HuH-7.5 (cell line): ENCODE measurements at places on chromosomes 4 and X.
A peak's percentile ranks its signal among the peaks of the same experiment; 100 is the strongest.

DNA sequence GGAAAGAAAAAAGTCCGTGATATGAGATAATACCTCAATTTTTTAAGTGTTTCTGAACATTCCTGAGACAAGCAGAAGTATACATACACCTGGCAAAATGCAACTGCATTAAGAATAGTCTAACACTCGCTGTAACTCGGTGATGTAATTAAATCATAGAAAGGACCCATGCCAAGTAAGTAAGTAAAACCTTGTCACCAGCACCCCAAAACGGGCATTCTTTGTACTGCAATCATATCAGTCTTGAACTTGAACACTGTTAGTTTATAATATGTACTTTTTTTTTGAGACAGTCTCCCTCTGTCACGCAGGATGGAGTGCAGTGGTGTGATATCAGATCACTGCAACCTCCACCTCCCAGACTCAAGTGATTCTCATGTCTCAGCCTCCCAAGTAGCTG, 47.4 kb downstream of the SMIM14 start:
- DNase-seq: no peak

DNA sequence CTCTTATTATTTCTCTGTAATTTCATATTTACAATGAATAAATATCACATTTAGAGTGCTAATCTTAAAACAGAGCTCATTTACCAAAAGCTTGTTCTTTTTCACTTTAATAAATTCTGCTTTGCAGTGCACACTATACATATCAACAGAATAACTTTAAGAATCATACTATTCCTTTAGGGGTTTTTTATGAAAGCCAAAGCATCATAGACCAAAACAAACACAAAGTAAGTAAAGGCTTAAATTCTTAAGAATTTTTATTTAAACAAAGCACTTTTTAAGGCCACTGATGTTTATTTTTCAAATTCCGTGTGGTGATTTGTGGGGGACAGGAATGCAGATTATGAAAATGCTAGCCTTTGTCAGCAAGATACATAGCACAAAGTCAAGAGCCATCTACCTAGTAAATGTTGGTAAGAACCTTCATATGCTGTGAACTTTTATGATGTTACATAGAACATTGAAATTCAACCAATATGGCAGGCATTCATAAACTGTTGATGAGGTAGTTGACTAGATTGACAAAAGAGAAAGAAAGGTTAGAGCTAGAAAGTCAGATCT, 17.8 kb downstream of the TIGD2 start:
- DNase-seq: no peak

DNA sequence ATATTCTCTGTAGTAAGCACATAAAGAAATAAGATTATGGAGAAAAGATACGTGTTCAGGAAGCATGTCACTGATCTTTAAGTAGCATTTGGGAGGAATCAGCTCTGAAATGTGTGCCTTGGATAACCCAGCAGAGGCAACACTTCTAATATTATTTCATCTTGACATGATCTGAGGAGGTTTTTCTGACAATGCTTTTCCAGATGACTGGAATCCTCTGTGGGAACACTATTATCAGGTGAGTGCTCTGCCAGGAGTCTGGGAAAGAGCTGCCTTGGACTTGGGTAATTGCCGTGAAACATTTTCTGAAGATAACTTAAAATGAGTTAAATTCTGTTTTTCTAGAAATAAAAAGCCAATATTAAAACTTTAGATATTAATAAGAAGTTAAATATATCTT, 78.2 kb upstream of the QRFPR start:
- no peak for DNase-seq

GRCh38 chrX:23616361-23616760, 50.9 kb upstream of the PRDX4 start:
- peak; percentile 8 for DNase-seq

DNA sequence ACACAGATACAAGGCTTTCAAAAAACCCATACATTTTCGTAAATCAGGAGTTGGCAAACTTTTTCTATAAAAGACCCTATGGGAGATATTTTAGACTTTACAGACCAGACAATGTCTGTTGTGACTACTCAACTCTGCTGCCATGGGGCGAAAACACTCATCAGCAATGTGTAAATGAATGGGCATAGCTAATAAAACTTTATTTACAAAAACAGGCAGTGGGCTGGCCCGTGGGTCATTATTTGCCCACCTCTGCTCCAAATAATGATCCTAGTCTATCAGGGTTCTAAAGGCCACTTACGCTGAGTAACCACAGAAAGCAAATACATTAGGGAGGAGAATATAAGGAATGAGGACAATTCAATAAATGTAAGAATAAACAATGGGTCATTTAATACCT, 43.9 kb upstream of the ACSL4 start:
- no peak for DNase-seq

DNA sequence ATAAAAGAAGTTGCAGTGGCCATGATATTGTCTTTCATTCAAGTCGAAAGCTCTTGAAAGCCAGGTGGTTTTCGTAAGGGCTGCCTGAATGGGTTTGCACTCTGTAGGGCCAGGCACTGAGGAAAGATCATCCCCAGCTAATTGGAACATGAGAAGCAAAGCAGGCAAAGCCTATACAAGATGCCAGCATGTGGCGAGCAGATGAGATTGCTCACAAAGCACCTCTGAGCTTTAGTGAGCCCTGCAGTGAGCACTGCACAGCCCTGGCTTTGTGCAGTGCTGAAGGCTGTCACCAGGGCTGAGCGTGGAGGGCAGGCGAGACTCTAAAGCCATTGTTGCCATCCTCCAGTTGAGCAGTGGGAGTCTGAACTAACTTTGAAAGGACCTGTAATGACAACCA, 53.8 kb downstream of the HADH start:
- no peak for DNase-seq

DNA sequence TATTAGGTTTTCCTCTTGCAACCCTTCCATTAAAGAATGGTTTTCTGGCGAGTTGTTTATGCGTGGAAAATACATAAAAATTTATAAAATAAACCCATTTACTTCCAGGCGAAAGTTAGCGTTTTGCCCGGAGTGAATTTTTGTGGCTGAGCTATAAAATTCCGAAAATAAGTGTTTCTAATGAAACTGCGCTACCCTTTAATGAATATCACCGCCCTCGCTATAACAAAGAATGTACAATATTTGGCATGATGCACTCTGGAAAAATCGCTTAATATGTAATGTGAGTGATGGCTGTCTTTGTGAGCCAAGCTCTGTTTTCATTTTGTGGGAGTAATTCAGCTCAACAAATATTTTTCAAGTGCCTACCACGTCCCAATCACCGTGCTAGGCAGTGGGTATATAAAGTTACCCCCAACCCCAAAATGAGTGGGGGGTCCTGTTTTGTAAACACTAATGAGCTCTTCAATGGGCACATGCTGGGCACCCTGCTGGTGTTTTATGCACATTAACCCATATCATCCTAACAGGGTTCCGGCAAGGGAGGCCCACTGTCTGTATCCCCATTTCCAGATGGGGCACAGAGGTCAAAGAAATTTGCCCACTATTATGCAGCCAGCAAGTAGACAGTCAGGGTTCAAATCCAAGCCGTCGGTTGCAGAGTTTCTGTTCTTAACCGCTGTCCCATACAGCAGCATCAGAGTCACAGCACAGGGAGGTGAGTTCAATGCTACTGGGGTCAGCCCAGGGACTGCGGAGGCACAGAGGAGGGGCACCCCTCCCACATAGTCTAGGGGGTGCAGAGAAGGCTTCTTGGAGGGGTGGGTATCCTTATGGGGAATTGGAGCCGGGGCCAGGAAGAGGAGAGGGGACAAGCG, 65.7 kb upstream of the STX18 start:
- DNase-seq: no peak
